ENCODE measurements at places on chromosomes 12 and 14.

DNA sequence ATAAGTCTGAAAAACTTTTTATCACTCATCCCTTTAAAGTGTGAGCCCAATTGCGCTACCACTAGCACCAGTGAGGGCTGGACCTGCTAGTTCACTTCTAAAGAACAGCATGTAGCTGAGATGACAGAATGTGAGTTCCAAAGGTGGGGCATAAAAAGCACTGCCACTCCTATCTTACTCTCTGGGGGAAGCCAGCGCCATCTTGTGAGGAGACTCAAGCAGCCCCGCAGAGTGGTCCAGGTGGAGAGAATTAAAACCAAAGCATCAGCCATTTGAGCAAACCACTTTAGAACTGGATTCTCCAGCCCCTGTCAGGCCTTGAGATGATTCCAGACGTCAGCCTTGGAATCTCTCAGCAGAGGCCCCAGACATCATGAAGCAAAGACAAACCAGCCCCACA is 39.9 kb downstream of the TMEM132D start:
- no peak for DNase-seq

DNA sequence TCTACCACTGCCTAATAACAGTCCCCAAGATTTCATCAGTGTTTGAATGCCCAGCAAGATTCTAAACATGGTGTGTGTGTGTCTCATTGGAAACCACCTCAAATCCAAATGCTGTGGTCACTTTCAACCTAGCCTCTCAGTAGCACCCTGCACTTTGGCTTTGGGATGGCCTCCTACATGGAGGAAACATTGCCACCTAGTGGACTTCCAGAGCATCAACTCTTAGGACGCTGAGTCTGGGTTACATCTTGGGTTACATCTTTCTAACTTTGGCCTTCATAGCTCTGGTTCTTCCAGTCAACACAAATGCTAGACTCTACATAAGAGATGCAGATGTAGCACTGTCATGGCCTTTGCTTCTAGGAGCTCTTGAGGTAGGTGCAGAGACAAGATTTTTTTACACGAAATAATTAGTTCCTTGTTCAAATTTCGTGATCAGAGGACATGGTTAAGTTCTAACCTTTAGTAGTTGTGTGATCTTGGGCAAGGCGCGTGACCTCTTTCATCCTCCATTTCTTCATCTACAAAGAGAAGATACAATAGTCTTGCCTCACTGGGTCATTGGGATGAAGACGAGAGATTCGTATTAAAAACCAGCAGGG is 113.5 kb upstream of the VASH1 start:
- peak; percentile 53 for DNase-seq

- no peak for DNase-seq
Measured at GRCh38 chr12:79217306-79217705, 352.7 kb downstream of the SYT1 start.

GRCh38 chr14:54446161-54446693 is 5.1 kb upstream of the CNIH1 start:
- no peak for DNase-seq

DNA sequence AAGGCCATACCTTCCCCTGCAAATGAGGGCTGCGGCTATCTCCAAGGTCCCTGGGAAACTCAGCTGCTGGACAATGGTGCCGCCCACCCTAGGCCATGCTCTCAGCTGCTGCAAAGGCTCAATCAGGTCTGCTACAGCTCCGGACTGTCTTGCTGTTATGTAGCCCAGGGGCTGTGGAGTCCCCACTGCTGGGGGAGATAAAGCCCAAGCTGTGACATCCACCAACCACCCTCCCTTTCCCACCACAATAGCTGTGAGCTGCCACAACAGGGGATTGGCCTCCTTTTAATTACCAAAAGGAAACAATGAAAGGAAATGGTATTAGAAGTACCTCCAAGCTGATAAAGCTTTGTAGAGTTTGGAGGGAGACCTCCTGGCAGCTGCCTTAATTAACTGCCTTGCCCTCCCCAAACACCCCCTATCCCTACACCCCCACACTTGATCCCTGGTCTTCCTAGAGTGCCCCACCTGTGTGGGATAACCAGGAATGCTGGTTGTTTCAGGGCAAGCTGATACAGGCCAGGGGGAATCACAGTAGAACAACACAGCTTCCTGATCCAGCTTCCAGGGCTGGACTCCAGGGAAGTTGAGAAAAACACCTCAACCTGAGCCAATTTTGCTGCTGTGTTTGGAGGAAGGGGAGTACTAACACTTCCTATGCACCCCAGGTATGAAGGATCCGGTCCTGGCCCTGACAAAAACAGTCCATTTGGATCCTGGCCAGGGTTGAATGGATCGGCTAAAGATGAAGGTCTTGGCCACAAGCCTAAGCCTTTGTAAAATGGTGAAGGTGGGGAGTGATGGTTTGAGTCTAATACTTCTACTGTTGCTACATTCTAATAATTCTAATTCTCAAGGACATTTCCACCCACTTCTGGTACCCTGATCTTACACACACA is at the start of gene VWF:
VWF (minus strand) TSS at position 260 of the 899 bp plus-strand sequence. CDS start 1,474 bp downstream, outside the sequence.
- DNase-seq = no peak

DNA sequence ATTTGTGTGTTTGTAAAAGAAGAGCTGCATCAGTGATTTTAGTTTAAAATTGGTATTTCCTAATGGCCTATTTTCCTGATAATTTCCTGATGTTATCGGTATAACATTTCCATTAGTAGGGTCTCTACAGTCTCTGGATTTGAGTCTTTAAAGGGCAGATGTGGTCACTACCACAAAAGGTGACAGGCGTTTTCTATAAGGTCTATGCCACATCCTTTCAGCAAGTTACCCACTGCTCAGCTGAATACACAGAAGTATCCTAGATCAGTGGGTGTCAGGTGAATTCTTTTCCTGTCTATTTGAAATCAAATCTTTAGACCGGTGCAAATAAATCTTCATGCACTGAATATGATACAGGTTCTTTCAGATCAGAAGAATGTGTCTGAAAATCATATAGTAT is 90.2 kb downstream of the LIN7A start:
- no peak for DNase-seq

DNA sequence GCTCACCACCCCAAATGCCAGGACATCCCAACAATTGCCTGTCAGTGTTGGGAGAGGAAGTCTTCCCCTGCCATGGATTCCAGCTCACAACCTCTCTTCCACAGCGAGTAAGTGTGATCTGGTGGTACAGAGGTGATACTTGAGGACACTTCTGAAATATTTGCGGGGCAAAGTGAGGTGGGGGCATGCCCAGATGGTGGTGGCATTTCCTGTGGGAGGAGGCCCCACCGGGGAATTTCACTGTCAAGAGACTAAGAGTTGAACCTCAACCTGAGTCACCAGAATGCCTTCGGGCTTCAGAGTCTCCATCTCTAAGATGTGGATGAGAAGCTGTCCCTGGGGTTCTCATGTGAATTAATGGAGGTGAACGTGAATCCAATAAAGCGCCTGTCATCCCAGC is 122.3 kb upstream of the RFLNA start:
- DNase-seq = peak; percentile 4

DNA sequence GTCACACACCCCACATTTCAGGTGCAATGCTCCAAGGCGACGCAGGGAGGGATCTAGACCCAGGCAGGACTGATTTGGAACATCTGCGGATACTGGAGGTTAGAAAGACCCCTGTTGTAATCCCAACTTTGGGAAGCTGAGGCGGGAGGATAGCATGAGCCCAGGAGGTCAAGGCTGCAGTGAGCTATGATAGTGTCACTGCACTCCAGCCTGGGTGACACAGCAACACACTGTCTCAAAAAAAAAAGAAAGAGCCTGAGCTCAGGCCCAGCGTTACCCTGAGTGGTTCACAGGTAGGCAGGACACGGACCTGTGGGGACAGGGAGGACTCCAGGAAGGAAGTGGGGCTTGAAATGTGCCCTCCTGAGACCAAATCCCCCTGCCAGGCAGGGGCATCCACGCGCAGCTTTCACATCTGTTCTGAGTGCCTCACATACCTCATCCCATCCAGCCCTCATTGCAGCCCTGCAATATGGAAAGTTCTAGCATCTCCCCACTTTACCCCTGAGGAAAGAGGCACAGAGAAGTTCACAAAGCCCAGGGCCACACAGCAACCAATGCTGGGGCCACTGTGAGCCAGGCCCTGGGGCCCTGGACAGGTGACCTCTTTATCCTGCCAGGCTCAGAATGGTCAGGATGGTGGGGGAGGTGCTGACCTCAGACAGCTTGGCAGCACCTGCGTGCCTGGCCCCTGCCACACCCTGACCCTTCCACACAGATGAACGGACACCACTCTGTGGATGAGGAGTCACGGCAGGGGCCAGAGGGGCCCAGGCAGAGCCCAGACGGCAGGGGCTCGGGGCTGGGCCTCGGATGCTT is 34.1 kb downstream of the CCDC85C start:
- no peak for DNase-seq

DNA sequence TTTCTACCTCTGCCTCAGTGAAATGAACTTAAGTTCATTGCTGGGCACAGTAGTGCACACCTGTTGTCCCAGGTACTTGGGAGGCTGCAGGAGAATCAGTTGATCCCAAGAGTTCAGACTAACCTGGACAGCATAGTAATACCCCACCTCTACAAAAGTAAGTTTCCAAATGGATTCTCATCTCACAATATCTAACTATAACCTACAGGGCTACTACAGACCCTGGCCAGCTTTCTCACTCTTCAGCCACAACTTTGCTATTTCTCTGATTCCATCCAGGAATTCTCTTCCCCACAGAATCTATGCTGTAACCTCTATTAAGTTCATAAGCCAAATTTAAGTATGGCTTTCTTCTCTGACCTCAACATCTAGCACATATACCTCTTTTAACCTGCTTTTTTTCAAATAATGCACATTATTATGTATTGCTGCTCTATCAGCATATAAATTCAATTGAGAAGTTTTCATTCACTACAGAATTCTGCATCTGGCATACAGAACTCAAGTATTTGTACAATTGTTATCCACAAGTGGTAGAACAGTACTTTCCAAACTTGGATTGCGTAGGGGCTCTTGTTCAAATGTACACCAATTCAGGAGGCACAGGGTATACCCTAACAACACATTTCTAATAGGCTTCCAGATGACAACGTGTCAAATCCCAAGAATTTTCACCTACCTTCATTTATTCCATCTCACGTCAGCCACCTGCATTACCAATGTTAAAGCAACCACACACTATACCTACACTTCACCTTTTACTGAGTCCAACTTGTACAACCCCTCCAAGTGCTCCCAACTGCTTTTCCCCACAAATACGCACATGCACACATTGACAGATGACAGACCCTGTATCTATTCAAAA is 3.8 kb downstream of the RPS29 start:
- DNase-seq = no peak

DNA sequence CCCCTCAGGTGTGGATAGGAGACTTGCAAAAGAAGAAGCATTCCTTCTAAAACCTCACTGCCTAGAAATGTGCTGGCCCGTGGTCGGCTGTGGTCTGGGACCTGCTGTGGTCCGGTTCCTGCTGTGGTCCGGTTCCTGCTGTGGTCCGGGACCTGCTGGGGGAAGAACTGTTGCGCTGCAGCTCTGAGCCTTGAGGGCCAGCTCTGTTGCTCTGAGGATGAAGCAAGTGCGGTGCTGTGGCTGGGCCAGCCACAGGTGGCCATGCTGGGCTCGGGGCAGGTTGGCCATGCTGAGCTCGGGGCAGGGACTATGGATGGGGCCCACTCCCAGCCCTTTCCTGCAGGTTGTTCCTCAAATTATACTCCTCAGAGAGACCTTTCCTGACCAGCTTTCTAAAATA is 5.2 kb downstream of the NRXN3 start:
- no peak for DNase-seq

DNA sequence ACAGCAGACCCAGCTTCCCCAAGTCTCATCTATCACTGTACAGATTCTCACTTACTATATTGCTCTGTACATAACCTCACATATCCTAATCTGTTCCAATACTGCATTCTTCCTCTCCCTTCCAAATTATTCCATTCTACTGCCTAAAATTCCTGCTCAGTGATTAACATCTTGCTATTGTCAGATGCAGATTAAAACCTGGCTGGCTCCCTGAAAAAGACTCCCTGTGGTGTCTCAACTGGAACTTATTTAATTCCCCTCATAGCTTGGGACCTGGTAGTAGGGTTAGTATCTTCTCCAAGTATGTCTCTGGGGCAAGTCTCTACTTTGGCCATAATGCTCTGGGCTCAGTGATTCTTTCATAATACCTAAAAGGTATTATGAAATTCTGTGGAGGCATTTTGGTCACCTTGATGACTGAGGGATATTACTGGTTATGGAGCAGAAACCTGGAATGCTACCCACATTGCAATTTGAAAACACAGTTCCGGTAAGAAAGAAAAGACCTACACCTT is 55.8 kb downstream of the PAWR start:
- no peak for DNase-seq

DNA sequence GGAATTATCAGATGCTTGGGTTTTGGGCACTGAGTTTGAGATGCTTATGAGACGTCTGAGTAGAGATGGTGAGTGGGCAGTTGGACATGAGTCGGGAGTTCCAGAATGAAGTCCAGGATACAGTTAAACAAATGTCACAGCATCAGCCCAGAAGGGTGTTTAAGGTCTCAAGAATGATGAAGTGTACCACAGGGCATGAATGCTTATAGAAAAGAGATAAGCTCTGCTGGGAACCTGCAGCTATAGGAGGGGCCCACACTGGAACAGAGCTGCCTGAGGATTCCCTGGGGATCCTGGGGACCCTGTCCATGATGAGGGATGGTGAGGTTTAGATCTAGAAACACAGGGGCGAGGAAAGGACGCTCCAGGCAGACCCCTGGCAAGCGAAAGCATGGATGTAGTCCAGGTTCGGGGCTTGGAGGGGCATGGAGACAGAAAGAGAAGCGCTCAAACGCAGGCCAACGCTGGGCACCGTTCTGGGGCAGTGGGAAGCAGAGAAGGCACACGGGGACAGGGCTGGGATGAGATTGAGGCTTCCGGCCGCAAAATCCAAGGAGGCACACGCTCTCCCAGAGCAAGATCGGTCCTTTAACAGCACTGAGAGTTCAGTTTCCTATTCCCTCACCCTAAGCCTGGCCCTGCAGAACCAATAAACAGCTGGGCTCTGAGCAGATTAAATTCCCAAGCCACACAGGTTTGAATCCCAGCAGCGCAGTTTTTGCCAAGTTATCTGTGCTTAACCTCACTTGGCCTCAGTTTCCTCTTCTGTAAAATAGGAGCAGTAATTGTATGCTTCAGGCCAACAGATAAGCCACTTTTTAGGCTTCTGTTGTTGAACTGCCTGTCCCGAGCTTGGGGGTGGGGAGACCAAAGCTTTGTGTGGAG is 52.9 kb downstream of the EID3 start:
- DNase-seq = no peak
